Activated T-cell treated with anti-CD3 and anti-CD28 coated beads, Interleukin-2, amount 50 U/mL, for 4 hours (primary cell): ENCODE measurements at places on chromosomes 12 and 14.

DNA sequence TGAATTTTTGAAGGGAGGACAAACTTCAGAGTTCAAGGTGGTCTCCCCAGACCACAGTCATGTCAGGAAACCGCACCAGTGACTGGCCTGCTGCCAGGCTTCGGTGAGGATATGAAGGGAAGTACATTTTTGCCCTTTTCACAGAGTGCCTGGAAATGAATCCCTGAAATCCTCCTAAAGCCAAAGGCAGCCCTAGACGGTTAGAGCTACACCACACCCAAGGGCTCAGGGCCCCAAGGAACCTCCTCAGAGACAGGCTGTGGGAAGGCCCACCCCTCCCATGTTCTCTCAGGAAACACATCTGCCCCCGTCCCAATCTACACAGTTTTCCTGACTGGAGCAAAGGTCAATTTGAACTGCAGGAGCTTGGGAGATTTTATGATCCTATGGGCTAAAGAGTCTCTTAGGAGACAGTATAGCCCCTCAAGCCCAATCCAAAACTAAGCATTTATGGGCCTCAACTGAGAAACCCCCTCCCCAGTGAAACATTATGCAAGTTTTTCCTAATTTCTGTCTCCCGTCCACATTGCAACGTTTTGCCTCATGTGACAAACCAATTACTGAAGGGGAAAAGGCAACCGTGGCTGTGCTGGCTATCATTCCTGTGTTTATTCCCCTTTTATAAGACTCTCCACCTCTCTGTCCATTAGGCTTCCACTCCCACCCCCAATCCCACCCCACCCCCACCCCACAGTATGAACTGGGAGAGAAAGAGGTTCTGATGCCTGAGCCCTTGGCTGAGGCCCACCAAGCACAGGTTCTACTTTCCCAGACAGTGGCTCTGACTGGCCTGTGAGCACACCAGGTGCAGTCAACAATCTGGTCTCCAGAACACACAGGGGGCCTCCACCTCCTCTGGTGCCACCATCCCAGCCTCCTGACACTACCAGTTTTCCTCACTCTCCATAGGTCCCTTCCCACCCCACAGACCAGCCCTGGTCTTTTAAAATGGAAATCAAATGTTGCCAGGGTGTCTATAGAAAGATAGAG is 9.6 kb upstream of the RNASE1 start:
- DNase-seq = no peak

GRCh38 chr14:68819260-68819691 is 26.4 kb upstream of the ZFP36L1 start:
- peak; percentile 39 for DNase-seq

DNA sequence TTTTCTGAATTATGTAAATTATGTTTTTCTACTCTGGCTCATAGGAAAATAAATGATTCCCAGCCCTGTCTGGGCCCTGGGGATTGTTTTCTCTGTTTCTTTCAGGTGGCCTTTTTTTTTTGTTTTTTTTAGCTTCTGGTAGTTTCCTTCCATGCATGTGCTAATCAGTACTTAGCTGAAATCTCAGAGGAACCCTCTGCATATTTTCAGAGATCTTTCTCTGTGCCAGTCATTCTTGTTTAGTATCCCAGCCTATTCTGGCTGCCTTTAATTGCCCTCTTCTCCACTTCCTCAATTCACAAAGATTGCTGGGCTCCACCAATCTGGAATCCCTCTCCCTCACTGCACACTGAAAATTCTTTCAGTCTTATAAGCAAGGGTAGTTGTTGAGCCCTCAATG is 46.9 kb downstream of the CNOT2 start:
- no peak for DNase-seq

- no peak for DNase-seq
These were observed 691.1 kb downstream of the FLRT2 start for GRCh38 chr14:86221000-86221399.

GRCh38 chr12:24039113-24039525 is 89.6 kb upstream of the SOX5 start:
- DNase-seq = no peak

- no peak for DNase-seq
These were observed 115.3 kb downstream of the SEC23A start for GRCh38 chr14:38987781-38988180.
